ENCODE measurements at places on chromosomes 12 and 14. TPM values are rescaled to one million over a fixed set of nuclear protein-coding genes. Genes with fewer than 3 reads are reported as not detected.

- no peak overlapping the region for H3K4me3 ChIP-seq
- DNase-seq, result no peak
- no peaks in the 10 kb centered on the region for H3K4me1 ChIP-seq
- H3K36me3 ChIP-seq, result peaks cover 10% of the 10 kb centered on the region
- H3K27ac ChIP-seq, result no peak overlapping the region
Observed at GRCh38 chr12:69570545-69571399, 14.5 kb upstream of the CCT2 start.

The SMCO2 gene
- total RNA-seq, result not detected

The PLEKHD1 gene
- 2.0 TPM for total RNA-seq

- H3K27me3 ChIP-seq, result no peaks in the 10 kb centered on the region
- H3K36me3 ChIP-seq, result no peaks in the 10 kb centered on the region
- H3K4me3 ChIP-seq, result no peak overlapping the region
- DNase-seq, result no peak
- peaks cover 4% of the 10 kb centered on the region for H3K4me1 ChIP-seq
- H3K27ac ChIP-seq, result no peak overlapping the region
Observed at GRCh38 chr12:98416845-98417244, 98.5 kb upstream of the TMPO start.

Data from breast epithelium (tissue), 4 donors.